ENCODE measurements at places on chromosomes 6 and 20. TPM values are rescaled to one million over a fixed set of nuclear protein-coding genes. Genes with fewer than 3 reads are reported as not detected.
A peak's percentile ranks its signal among the peaks of the same experiment; 100 is the strongest.

Gene IL17A
- total RNA-seq: not detected

DNA sequence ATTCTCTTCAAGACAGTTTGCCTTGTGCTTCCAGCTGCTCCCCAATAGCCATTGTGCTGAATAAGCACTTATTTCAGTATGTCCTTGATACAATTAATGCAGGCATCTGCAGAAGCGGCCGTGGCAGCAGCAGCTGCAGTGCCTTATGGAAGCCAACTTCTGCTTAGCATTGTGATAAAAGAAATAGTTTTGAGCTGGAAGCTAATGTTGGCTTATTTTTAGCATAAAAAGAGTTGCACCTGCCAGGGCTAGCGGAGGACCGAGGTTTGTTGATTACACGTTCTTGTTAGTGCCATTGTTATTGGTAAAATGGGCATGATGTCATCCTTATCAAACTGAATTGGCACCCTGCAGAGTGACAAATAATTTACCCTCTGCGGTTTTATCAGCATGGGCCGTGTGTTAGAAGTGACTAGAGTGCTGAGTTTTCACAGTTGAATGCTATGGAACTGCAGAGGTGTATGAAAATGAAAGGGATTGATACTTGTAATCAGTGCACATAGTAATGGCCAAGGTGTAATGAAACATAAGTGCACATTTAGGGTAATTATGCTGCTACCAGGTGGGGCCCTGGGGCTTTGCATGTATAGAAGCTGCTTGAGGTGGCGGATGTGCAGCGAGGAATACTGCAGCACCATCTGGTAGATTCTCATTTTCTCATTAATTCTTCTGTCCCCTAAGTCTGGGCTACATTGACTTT, 334.3 kb downstream of the CDKAL1 start:
- no peaks in the 10 kb centered on the region for H3K4me1 ChIP-seq
- no peaks in the 10 kb centered on the region for H3K27me3 ChIP-seq

Gene ZC2HC1B
- not detected for total RNA-seq

Gene LRRC73
- total RNA-seq: 0.18 TPM

GRCh38 chr6:16318538-16318937, 80.2 kb downstream of the GMPR start:
- peak overlapping the region; percentile 94 for H3K27ac ChIP-seq
- DNase-seq: peak; percentile 51
- no peaks in the 10 kb centered on the region for H3K27me3 ChIP-seq
- H3K36me3 ChIP-seq: peaks cover 18% of the 10 kb centered on the region
- H3K4me3 ChIP-seq: no peak overlapping the region
- H3K4me1 ChIP-seq: peaks cover 65% of the 10 kb centered on the region

- H3K27ac ChIP-seq: no peak overlapping the region
- no peaks in the 10 kb centered on the region for H3K36me3 ChIP-seq
- H3K4me1 ChIP-seq: no peaks in the 10 kb centered on the region
- no peak for DNase-seq
- peaks cover 2% of the 10 kb centered on the region for H3K27me3 ChIP-seq
- H3K4me3 ChIP-seq: no peak overlapping the region
Observed at GRCh38 chr6:89492025-89492640, 59.2 kb downstream of the ANKRD6 start.

Gene CLPSL1
- not detected for total RNA-seq

GRCh38 chr6:31911826-31912585, 10.1 kb upstream of the ZBTB12 start:
- H3K27ac ChIP-seq: no peak overlapping the region
- H3K36me3 ChIP-seq: no peaks in the 10 kb centered on the region
- peaks cover 11% of the 10 kb centered on the region for H3K27me3 ChIP-seq
- DNase-seq: no peak

Gene ENPP4
- 6.6 TPM for total RNA-seq

DNA sequence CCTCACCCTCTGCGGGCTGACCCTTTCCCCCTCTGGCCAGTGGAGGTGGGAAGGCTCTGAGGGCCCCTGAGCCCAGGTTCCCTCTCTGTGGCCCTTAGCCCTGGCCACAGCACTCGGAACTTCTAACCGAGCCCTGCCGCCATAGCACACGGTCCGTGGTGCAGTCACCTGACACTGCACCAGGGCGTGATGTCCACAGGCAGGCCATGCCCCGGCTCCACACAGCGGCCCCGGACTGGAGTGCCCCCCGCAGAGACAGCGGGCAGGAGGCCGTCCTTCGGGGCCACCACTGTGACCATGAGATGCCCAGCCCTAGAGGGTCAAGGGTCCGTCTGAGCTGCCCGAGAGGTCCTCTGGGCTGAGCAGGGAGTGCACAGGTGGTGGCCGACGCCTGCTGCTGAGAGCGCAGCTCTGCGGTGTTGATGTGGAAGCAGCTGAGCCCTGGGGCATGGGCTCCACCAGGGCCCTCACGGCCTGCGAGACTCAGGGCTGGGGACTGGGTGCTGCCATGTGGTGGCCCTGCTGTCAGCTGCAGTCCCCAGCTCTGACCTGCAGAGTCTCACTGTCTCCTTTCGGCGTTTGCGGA, 11.2 kb upstream of the BHLHE23 start:
- no peaks in the 10 kb centered on the region for H3K4me1 ChIP-seq
- H3K4me3 ChIP-seq: no peak overlapping the region
- peaks cover 19% of the 10 kb centered on the region for H3K27me3 ChIP-seq
- no peak overlapping the region for H3K27ac ChIP-seq
- DNase-seq: no peak

DNA sequence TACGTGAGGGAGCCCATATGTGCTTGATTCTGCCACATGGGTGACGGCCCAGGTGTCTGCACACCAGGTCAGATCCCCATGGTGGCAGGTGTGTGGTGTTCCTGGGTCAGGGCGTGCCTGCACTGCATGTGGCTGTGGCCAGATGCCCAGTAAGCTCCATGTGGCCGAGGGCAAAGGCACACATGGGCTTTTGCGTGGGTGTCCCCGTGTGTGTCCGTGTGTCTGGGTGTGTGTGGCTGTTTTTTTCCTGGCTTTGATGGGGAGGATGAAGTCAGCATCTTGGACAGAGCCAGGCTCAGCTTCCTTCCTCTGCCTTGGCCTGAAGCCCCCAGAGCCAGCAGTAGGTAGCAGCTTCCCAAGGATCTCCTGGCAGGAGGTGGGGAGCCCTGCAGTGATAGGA, 1.5 kb upstream of the TNXB start:
- no peak overlapping the region for H3K27ac ChIP-seq
- H3K4me3 ChIP-seq: no peak overlapping the region
- H3K27me3 ChIP-seq: peaks cover 4% of the 10 kb centered on the region
- DNase-seq: no peak
- peaks cover 2% of the 10 kb centered on the region for H3K36me3 ChIP-seq

DNA sequence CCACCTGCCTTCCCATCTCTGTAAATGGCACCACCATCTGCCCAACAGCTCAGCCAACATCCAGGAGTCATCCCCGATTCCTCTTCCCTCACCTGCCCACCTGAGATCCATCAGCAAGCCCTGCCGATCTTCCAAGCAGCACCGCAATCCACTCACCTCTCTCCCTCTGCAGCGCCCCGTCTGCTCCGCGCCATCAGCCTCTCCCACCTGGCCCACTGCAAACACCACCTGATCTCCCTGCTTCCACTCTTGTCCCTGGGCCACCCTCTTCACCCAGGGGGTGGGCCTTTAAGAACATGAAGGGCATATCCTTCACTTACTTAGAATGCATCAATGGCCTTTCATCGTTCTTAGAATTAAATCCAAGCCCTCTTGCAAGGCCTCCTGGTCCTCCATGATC, 457.3 kb upstream of the SULF2 start:
- DNase-seq: no peak
- no peak overlapping the region for H3K4me3 ChIP-seq
- no peak overlapping the region for H3K27ac ChIP-seq
- no peaks in the 10 kb centered on the region for H3K27me3 ChIP-seq

DNA sequence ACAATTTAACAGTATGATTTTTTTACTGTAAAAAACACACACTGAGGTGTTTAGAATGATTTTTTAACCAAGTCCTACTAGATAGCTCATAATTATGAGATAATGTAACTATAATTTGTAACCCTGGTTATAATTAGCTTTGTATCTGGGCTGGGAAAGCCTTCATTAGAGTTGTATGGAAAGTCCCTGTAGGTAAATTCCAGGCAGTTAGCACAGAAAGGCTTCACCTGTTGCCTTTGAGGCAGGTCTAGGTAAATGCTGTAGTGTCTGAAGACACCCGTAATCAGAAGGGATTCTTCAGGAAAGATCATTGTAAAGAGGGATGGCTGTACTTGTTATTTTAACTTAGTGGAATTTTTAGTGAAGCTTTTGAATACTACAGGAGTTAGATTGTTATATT, 1.9 kb downstream of the TMEM200A start:
- H3K27ac ChIP-seq: no peak overlapping the region
- H3K36me3 ChIP-seq: no peaks in the 10 kb centered on the region
- H3K4me3 ChIP-seq: no peak overlapping the region
- peaks cover 15% of the 10 kb centered on the region for H3K27me3 ChIP-seq
- no peak for DNase-seq

Gene SYCP2
- 2.6 TPM for total RNA-seq

Gene PEDS1
- total RNA-seq: 17.3 TPM

DNA sequence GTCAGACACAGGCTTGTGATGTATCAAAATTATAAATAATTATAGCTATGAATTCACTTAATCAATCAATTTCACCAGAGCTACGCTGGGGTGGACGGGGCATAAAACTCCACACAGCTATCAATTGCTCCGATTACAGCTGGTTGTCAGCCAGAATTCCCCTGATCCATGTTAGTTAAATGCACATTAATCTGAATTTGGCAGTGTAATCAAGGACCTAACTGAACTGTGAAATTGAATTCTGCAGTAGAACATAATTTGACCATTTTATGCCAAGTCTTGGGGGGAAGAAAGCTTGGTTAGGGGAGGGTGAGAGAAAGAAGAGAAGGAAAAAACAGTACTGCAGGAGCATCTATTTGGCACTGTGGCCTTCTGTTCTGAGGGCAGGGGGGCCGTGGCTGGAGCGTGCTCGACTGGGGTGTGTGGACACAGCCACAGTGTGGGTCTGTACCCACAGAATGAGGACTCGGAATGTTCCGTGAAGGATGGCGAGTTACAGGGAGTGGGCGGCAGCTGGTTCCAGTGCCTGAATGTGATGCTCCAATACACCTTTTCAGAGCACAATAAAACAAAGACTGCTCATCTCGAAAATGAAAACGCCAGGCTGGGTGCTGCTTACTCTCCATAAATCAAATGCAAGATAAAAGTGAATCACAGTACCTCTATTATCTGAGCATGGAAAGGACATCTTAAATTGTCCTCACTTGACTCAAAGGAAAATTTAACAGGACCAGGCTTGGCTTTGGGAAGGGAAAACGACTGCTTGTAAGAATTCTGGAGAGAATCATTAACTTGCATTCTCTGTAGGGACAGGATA, 59.2 kb downstream of the LAMP5 start:
- no peak overlapping the region for H3K27ac ChIP-seq
- no peaks in the 10 kb centered on the region for H3K27me3 ChIP-seq
- H3K4me3 ChIP-seq: no peak overlapping the region
- H3K4me1 ChIP-seq: no peaks in the 10 kb centered on the region

DNA sequence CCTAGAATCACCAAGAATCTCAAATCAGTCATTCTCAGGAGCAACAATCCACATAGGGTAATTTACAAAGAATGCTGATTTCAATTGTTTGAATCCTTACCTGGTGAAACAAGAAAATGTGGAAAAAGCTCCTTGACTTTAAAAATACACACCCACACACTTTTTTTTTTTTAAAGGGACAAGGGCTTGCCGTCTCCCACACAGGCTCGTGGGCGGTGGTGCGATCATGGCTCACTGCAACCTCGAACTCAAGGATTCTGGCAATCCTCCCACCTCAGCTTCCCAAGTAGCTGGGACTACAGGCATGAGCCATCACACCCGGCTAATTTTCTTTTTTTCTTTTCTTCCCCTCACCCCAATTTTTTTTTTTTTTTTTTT, 30.7 kb downstream of the PARD6B start:
- no peaks in the 10 kb centered on the region for H3K27me3 ChIP-seq
- H3K4me1 ChIP-seq: no peaks in the 10 kb centered on the region
- DNase-seq: no peak
- H3K27ac ChIP-seq: no peak overlapping the region
- H3K4me3 ChIP-seq: no peak overlapping the region

Gene COL19A1
- 0.14 TPM for total RNA-seq

Gene PAK5
- not detected for total RNA-seq

Gene NNAT
- total RNA-seq: 0.47 TPM

Gene RUNX2
- 9.3 TPM for total RNA-seq

Gene SLC52A3
- not detected for total RNA-seq

GRCh38 chr6:154380741-154381140, 24.1 kb upstream of the IPCEF1 start:
- H3K4me3 ChIP-seq: no peak overlapping the region
- H3K4me1 ChIP-seq: no peaks in the 10 kb centered on the region
- H3K27me3 ChIP-seq: peaks cover 2% of the 10 kb centered on the region
- H3K27ac ChIP-seq: no peak overlapping the region
- H3K36me3 ChIP-seq: no peaks in the 10 kb centered on the region
- no peak for DNase-seq

GRCh38 chr6:99178168-99178567, 171.3 kb downstream of the FAXC start:
- no peak for DNase-seq
- H3K4me1 ChIP-seq: no peaks in the 10 kb centered on the region
- H3K27ac ChIP-seq: no peak overlapping the region

DNA sequence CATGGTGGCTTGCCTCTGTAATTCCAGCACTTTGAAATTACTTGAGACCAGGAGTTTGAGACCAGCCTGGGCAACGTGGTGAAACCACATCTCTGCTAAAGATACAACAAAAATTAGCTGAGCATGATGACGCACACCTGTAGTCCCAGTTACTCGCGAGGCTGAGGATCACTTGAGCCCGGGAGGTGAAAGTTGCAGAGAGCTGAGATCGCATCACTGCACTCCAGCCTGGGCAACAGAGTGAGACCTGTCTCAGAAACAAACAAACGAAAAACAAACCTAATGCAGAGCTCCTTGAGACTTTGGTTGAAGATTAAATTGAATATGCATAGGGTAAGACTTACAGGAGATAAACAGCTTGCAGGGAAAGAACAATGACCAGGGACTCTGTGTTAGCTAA, 80.8 kb downstream of the SCAF8 start:
- no peak for DNase-seq
- H3K4me1 ChIP-seq: peaks cover 2% of the 10 kb centered on the region
- H3K27ac ChIP-seq: no peak overlapping the region
- H3K27me3 ChIP-seq: no peaks in the 10 kb centered on the region
- no peak overlapping the region for H3K4me3 ChIP-seq

- H3K4me1 ChIP-seq: peaks cover 3% of the 10 kb centered on the region
- no peak overlapping the region for H3K4me3 ChIP-seq
- no peaks in the 10 kb centered on the region for H3K36me3 ChIP-seq
Observed at GRCh38 chr6:139635401-139636130, 261.1 kb upstream of the CITED2 start.

GRCh38 chr6:41527721-41528408, 18.3 kb upstream of the FOXP4 start:
- no peak overlapping the region for H3K4me3 ChIP-seq
- peaks cover 20% of the 10 kb centered on the region for H3K4me1 ChIP-seq
- no peaks in the 10 kb centered on the region for H3K36me3 ChIP-seq
- H3K27ac ChIP-seq: no peak overlapping the region

Measured in activated CD8-positive, alpha-beta T cell treated with anti-CD3 and anti-CD28 coated beads for 36 hours (primary cell).